ENCODE measurements at places on chromosomes 1 and 21.

GRCh38 chr1:159015440-159015909 lies 5.8 kb downstream of the IFI16 start:
- H3K36me3 ChIP-seq = peaks cover 22% of the 10 kb centered on the region
- no peaks in the 10 kb centered on the region for H3K27me3 ChIP-seq
- DNase-seq = peak; percentile 22
- peak overlapping the region; percentile 99 for H3K27ac ChIP-seq

GRCh38 chr21:41061701-41062100 lies 106.3 kb upstream of the BACE2 start:
- H3K4me3 ChIP-seq = no peak overlapping the region
- no peak overlapping the region for H3K27ac ChIP-seq
- no peak for DNase-seq
- H3K4me1 ChIP-seq = no peaks in the 10 kb centered on the region
- peaks cover 18% of the 10 kb centered on the region for H3K27me3 ChIP-seq

- H3K27me3 ChIP-seq = peaks cover 5% of the 10 kb centered on the region
- no peak for DNase-seq
- H3K36me3 ChIP-seq = no peaks in the 10 kb centered on the region
- H3K4me1 ChIP-seq = peaks cover 14% of the 10 kb centered on the region
- no peak overlapping the region for H3K27ac ChIP-seq
Measured at GRCh38 chr1:228828151-228828550, 92.9 kb downstream of the RHOU start.

- DNase-seq = no peak
- H3K4me3 ChIP-seq = no peak overlapping the region
- H3K36me3 ChIP-seq = no peaks in the 10 kb centered on the region
- H3K27me3 ChIP-seq = no peaks in the 10 kb centered on the region
- no peaks in the 10 kb centered on the region for H3K4me1 ChIP-seq
Measured at GRCh38 chr1:149888999-149889289, 10.4 kb upstream of the BOLA1 start.

GRCh38 chr1:201119206-201120197 lies 7.3 kb upstream of the CACNA1S start:
- H3K27me3 ChIP-seq = peaks cover 19% of the 10 kb centered on the region

- H3K4me3 ChIP-seq = no peak overlapping the region
- no peaks in the 10 kb centered on the region for H3K4me1 ChIP-seq
- H3K27me3 ChIP-seq = peaks cover 9% of the 10 kb centered on the region
- H3K27ac ChIP-seq = no peak overlapping the region
- H3K36me3 ChIP-seq = no peaks in the 10 kb centered on the region
- no peak for DNase-seq
Measured at GRCh38 chr1:75519651-75520427, 91.1 kb downstream of the SLC44A5 start.

GRCh38 chr1:30823969-30824735 lies 66.6 kb upstream of the LAPTM5 start:
- H3K4me1 ChIP-seq = peaks cover 21% of the 10 kb centered on the region
- peaks cover 82% of the 10 kb centered on the region for H3K27me3 ChIP-seq
- peak overlapping the region; percentile 93 for H3K4me3 ChIP-seq
- peaks cover 9% of the 10 kb centered on the region for H3K36me3 ChIP-seq
- peak overlapping the region; percentile 79 for H3K27ac ChIP-seq

- peaks cover 45% of the 10 kb centered on the region for H3K27me3 ChIP-seq
- H3K4me1 ChIP-seq = peaks cover 7% of the 10 kb centered on the region
- H3K27ac ChIP-seq = no peak overlapping the region
- H3K36me3 ChIP-seq = no peaks in the 10 kb centered on the region
- DNase-seq = no peak
Measured at GRCh38 chr21:32962268-32962667, 63.5 kb upstream of the OLIG2 start.

DNA sequence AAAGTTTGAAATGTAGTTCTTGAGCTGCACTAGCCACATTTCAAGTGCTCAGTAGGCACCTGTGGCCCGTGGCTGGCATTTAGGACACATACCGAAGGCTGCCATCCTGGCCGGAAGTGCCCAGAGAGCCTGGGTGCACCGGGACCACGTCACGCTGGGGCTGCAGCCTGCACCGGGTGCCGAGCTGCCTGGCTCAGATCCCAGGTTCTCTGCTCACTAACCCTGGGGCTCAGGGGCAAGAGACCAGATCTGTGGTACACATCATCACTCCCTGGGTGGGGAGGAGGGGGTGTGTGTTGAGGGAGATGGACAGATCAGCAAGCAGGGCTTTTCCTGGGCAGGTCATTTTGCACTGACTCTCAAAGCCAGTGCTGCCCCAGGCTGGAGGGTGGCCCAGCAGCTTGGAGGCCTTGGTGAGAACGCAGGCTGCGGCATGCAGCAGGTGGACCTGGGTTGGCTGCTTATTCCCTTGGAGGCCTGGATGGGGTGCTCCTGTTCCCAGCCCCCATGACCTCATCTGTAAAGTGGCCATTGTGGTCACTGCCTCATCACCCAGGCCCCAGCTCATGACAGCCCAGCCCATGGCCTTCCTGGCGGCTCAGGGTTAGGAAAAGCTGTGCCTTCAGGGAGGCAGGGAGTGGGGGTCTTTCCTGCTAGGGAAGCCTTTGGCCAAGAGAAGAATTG lies 23.6 kb downstream of the TMEM201 start:
- DNase-seq = no peak
- no peaks in the 10 kb centered on the region for H3K27me3 ChIP-seq
- H3K36me3 ChIP-seq = no peaks in the 10 kb centered on the region
- H3K4me3 ChIP-seq = no peak overlapping the region
- H3K27ac ChIP-seq = no peak overlapping the region

- no peak overlapping the region for H3K27ac ChIP-seq
- H3K27me3 ChIP-seq = peaks cover 40% of the 10 kb centered on the region
- H3K36me3 ChIP-seq = no peaks in the 10 kb centered on the region
- H3K4me3 ChIP-seq = peak overlapping the region; percentile 53
Measured at GRCh38 chr1:157155658-157156057, 17.5 kb upstream of the ETV3 start.

DNA sequence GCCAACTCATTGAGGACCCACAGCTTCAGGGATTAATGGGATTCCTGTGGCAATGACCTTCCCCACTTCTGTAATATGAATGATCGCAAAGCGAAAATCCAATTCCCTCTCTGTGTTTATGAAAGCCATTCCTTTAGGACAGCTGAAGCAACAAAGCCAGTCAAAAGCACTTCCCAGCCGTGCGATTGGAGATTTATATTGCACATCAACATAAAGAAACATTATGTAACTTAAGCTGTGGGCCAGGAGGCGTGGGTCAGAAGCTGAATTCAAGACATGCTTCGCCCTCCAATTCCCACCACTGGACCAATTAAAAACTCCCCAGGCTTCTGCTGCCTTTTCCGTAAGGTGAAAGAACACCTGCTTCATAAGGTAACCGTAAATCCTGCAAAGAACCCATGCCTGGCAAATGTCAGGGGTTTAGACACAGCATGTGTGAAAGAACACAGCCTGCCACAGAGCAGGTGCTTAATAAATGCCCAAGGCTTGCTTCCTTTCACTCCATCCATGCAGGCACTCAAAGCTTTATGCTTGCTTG lies 138.9 kb upstream of the SOD1 start:
- DNase-seq = no peak
- no peaks in the 10 kb centered on the region for H3K27me3 ChIP-seq

DNA sequence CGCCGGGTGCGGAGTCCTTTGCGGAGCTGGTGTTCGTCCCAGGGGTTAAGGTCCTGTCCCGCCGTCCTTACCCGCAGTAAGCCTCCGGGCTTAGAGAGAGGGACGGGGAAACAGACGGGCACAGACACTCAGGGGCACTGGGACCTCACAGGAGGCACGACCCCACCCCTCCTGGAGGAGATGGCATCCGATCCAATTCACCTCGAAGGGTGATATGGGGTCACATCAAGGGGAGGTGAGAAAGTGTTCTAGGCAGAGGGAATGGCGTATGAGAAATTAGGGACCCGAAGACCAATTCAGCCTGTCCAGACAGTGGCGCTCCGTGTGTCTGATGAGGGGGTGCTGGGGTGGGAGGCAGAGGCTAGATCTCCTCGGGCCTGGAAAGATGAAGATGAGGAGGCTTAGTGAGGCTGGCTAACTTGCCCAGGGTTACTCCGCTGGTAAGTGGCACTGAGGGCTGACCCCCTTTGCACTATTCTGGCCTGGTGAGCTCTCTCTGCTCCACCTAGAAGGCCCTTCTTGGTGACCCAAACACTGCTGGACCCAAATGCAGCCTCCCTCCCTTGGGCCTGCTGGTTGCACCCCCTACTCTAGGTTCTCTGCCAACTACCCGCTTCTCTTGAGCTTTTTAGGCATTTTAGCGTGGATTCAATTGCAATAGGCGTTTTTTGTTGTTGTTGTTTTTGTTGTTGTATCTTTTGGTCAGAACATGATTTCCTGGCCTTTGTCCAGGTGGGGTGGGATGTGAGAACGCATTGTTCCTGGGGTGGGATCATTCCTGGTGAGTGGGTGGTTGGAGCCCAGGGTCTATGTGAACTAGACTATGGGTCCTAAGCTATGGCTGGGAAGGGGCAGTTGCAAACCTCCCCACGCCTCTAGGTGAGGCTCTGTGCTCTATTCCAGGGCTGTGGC lies 12.3 kb downstream of the BTBD19 start:
- H3K27me3 ChIP-seq = no peaks in the 10 kb centered on the region
- DNase-seq = no peak
- no peaks in the 10 kb centered on the region for H3K36me3 ChIP-seq
- H3K4me3 ChIP-seq = peak overlapping the region; percentile 96

DNA sequence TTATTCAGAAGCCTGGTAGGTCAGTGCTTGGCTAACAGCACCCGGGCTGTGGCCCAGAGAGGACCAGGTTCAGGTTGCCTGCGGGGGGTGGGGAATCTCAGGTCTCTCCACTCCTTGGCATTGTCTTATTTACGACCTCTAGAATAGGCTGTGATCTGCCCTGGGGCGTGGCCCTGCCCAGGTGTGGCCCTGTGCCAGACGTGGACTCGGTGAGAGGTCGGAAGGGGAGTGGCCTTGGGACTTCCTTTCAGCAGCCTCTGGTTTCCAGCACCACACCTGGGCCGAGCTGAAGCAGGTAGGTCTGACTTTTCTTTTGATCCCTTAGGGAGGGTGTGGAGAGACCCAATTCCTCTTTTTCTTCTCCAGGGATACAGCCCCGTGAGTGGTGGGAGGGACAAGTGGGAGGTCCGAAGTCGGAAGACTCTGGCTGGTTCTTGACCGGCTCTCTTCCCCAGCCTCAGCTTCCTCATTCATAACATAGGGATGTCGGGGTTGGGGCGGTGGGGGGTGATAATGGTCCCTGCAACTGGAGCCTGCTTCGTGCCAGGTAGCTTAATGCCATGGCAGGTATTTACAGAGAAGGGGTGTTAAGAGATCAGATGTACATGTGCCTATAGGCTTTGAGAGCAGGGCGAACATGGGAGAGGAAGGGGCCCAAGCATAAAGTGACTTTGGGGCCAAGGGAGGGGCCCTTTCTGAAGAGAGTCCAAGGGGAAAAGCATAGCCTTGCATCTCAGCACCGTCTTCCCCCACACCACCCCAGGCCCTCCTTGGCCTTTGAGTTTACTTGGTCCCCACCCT lies 16.5 kb downstream of the ACOT11 start:
- peaks cover 4% of the 10 kb centered on the region for H3K4me1 ChIP-seq
- no peak overlapping the region for H3K4me3 ChIP-seq
- no peaks in the 10 kb centered on the region for H3K36me3 ChIP-seq
- H3K27me3 ChIP-seq = no peaks in the 10 kb centered on the region
- DNase-seq = no peak

DNA sequence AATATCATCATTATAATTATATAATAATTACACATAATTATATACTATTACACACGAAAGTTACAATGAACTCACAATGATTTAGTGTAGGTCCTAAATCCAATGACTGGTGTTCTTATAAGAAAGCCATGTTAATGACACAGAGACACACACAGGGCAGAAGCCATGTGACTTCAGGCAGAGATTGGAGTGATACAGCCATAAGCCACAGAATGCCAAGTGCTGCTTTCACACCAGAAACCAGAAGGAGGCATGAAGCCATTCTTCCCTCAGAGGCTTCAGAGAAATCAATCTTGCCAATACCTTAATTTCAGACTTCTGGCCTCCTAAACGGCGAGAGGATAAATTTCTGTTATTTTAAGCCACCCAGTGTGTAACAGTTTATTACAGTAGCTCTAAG lies 147.4 kb upstream of the KRTAP19-8 start:
- H3K4me3 ChIP-seq = peak overlapping the region; percentile 93
- H3K4me1 ChIP-seq = peaks cover 72% of the 10 kb centered on the region
- H3K27ac ChIP-seq = peak overlapping the region; percentile 94
- no peak for DNase-seq
- H3K27me3 ChIP-seq = no peaks in the 10 kb centered on the region
- peaks cover 4% of the 10 kb centered on the region for H3K36me3 ChIP-seq

GRCh38 chr1:205735218-205735617 lies 14.8 kb downstream of the NUCKS1 start:
- H3K27ac ChIP-seq = peak overlapping the region; percentile 11
- H3K4me3 ChIP-seq = no peak overlapping the region
- no peak for DNase-seq

GRCh38 chr1:110106013-110106941 lies 6.0 kb upstream of the UBL4B start:
- H3K27ac ChIP-seq = no peak overlapping the region

GRCh38 chr1:84376000-84376910 lies 22.0 kb upstream of the DNASE2B start:
- H3K27me3 ChIP-seq = peaks cover 5% of the 10 kb centered on the region
- H3K4me3 ChIP-seq = no peak overlapping the region
- H3K4me1 ChIP-seq = no peaks in the 10 kb centered on the region
- DNase-seq = no peak

DNA sequence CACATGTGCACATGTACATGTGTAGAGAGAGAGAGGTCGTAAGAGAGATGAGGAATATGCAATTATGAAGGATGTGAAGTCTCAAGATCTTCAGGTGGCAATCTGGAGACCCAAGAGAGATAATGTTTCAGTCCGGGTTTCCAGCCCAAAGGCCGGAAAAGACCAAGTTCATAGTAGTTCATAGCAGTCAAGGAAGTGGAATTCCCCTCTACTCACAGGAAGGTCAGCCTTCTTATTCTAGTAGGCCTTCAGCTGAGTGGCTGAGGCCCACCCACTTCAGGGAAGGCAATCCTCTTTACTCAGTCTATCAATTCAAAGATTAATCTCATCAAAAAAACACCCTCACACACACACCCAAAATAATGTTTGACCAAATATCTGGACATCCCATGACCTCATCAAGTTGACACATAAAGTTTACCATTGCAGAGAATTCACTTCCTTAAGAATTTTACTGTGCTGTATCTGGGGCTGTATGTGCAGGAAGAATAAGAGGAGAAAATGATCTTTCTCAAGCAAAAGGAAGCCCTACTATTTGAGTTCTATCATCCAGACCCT lies 114.6 kb downstream of the TNFSF18 start:
- no peak overlapping the region for H3K4me3 ChIP-seq
- H3K4me1 ChIP-seq = peaks cover 9% of the 10 kb centered on the region
- no peak overlapping the region for H3K27ac ChIP-seq
- H3K27me3 ChIP-seq = no peaks in the 10 kb centered on the region
- no peak for DNase-seq
- H3K36me3 ChIP-seq = no peaks in the 10 kb centered on the region
